ENCODE measurements at places on chromosomes 2 and 18.

DNA sequence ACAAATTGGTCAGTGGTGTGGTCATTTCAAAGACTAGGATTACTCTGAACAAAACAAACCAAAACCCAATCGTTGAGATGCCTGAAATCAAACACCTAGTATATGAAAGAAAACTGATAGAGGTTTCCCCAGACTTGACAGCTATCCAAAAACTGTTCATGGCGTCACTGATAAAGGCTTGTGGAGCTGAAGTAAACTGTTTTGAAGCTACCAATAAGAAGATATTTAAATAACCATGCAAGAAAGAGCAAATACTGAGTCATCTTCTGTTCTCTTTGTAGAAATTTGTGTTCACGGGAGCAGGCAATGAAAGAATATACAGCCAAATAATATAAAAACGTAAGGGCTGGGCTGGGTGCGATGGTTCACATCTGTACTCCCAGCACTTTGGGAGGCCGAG is 7.5 kb upstream of the COLEC11 start:
- no peak for DNase-seq

GRCh38 chr18:79935098-79935480 is 16.4 kb downstream of the SLC66A2 start:
- no peak for DNase-seq

DNA sequence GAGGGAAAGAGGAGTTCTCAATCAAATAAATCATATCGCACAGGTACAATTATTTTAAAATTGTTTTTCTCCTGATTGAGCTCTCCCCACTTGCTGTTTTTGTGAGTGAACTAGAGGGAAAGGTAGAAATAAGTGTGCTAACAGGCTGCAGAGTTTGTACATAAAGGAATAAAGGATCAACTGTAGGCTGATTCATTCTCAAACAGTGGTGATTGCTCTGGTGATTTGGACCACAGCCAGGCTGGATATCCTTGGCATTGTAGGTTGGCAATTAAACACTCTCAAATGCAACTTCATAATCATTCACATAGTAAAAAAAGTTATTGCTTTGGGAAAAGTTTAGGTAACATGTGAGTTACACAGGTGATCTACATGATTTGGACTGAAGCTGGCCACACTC is 29.8 kb downstream of the LRP1B start:
- DNase-seq = no peak

DNA sequence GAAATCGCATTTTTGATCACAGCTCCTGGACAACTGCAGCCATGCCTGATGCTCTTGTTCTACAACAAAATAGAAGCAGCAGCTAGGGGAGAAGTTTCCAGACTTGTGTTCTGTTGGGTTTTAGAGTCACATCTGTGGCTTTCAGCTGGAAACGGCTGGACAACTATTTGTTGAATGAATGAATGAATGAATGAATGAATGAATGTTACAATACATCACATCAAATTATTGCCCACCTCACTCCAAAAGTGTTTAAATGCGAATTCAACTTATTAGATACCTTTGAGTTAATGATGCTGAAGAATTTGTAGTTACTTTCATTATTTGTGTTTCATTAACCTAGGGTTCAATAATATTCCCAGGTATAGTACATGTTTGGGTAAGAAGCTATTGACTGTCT is 8.5 kb upstream of the METTL21A start:
- no peak for DNase-seq

GRCh38 chr18:25931126-25931525 is 159.3 kb downstream of the SS18 start:
- DNase-seq = no peak

DNA sequence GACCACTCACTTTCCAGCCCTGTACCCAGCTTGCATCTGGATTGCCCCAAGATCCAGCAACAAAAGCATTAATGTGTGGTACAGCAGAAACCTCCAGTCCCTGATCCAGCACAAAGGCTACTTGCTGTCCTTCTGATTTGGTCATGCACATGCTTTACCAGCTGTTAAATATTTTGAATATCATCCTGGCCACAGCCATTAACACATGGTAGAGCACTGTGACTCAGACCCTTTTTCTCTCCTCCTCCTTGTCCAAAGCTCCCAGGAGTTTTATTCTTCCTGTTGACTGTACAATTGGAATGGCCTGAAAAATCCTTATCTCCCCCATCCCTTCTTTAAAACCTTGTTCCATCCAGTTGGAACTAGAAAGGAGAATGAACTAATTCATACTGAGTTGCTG is 419.7 kb upstream of the TNP1 start:
- DNase-seq = no peak

DNA sequence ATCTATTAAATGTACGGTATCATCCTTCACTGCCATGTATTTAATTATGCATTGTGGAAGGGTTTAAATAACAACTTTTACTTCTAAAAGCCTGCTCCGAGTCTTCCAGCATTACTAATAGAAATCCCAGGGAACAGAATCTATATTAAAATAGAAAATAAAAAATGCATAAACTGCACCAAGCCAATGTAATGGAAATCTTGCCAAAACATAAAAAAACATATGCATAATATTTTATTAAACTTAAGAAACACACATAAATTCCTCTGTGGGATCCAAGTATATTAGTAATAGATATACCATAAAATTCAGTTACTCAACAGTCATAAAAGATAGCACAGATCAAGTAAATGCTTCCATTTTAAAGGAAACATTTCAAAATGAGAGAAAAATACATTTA is 175.6 kb downstream of the TDRD15 start:
- DNase-seq = no peak

DNA sequence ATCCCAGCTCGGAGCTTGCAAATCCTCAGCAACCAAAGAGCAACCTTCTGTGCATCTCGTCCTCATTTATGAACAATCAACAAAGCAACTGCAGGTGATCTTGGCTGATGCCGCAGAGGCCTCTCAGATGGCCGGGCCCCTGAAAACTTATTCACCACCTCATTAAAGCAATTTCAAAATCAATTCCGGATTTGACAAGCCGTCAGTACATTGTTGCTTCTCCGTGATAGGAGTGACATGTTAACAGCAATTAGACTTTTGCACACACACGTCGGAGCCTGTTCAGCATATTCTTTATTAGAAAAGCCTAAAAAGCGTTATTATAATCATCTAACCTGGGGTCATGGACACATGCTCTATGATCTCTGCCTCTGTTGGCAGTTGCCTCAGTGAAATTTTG is 183.1 kb upstream of the CXCR4 start:
- no peak for DNase-seq

GRCh38 chr2:221726894-221727513 is 154.9 kb upstream of the EPHA4 start:
- DNase-seq = no peak

DNA sequence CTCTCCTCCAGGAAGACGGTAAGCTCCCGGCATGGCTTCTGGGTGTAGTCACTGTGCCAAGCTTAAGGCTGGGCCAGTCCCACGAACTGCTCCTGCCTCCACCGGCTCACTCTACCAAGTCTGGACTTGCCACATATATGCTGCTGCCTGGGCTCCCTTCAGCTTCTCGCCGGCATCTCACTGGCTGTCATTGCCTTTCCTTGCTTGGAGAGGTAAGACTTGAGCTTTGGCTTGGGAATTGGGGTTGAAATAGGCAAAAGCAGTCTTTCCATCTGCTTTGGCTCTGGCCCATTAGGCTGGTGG is 481.0 kb downstream of the TGIF1 start:
- DNase-seq = no peak

DNA sequence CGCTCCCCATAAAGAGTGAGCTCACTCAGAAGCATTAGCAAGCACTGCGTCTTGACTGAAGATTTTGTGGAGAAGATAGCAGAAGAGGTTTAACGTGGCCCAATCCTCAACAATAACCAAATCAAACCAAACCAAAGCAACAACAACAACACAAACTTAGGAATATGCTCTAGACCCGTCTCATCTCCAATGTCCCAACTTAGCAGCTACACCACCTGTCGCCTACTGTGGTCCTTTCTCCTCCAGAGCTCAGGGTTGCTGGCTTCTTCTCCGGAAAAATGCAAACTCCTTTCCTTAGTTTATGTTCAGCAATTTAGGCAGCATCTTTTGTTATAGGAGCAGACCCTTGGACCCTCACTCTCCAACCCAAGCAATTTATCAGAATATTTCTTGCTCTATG is 301.4 kb downstream of the ZNF521 start:
- DNase-seq = no peak

- DNase-seq = no peak
Observed at GRCh38 chr2:120901201-120901600, 165.5 kb downstream of the GLI2 start.

- DNase-seq = no peak
Observed at GRCh38 chr2:98378196-98378595, 31.9 kb downstream of the CNGA3 start.

GRCh38 chr2:239552213-239552926 is 151.6 kb upstream of the HDAC4 start:
- DNase-seq = no peak

DNA sequence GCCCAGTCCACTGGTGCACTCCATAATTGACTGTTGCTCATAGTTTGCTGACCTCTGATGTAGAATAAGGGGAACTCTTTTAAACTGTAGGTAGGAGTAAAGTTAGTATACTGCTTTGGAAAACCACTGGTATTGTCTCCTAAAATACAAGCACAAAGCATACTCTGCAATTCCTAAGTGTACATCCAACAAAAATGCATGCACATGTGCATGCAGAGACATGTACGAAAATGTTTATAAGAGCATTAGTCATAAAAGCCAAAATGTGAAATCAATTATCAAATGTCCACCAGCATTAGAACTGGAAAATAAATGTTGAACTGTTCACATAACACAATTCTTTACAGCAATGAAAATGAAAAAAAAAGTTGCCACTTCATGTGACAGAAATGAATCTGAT is 39.8 kb upstream of the DDX18 start:
- DNase-seq = no peak

- DNase-seq = no peak
Observed at GRCh38 chr18:80022613-80023012, 11.6 kb upstream of the RBFA start.

- no peak for DNase-seq
Observed at GRCh38 chr2:8802741-8803140, 34.7 kb downstream of the KIDINS220 start.

GRCh38 chr2:32745191-32745590 is 117.3 kb downstream of the TTC27 start:
- no peak for DNase-seq

DNA sequence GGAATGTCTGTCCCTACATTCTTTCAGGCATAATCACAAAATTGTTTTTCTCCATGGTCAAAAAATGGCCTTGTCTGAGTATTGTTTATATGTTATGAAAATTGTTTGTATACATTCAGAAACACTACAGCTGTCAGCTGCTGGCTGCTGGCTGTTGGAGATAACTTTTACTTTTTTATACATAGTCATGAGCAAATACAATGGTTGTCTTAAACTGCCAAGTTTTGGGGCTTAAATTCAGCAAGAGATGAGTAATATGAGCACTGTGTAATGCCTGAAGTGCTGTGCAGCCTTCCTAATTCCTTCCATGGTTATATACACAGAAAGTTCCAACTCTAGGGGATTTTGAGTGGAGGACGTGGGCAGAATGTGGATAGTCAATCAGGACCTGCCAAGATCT is 168.9 kb upstream of the RMP24 start:
- no peak for DNase-seq

- no peak for DNase-seq
Observed at GRCh38 chr2:57549642-57550102, 496.9 kb upstream of the VRK2 start.

DNA sequence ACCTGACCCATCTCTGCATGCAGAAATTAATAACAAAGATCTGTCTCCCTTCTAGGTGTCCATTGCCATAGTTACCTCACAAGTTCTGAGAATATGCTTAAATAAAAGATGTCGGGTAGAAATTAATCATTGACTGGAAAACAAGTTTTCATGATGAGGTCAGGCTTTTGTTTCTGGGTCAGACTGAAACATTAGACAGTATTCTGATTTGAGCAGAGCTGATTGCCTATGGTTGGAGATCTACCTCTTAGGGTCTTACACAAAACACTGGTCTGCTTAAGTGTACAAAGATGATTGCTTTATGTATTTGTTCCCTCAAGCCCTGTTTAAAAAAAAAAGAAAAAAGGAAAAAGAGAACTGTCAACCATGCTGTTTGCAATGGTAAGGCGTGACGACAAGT is 956.4 kb downstream of the CPS1 start:
- DNase-seq = no peak

DNA sequence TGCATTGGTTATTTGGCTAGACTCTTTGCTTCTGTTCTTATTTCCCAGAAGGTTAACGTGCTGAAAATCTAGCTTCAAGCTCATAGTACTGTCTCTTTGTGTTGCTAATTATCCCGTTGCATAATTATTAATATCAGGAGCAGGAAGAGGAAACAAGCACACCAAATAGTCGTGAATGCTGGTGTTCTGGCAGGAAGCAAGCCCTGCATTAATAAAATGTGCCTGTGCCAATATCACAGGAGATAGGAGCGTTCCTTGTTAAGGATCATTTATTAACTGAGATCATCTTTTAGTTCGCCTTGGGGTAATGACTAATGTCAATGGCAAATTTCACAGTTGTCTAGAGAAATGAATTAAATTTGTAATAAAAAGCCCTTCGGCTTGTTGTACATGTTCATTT is 893.0 kb upstream of the POU3F3 start:
- no peak for DNase-seq

GRCh38 chr2:107936433-107937359 is 49.6 kb upstream of the SLC5A7 start:
- DNase-seq = no peak
